ENCODE measurements at places on chromosomes 16 and 17.

- no peak for DNase-seq
These were observed 624 bp downstream of the G6PC3 start for GRCh38 chr17:44071198-44071520.

DNA sequence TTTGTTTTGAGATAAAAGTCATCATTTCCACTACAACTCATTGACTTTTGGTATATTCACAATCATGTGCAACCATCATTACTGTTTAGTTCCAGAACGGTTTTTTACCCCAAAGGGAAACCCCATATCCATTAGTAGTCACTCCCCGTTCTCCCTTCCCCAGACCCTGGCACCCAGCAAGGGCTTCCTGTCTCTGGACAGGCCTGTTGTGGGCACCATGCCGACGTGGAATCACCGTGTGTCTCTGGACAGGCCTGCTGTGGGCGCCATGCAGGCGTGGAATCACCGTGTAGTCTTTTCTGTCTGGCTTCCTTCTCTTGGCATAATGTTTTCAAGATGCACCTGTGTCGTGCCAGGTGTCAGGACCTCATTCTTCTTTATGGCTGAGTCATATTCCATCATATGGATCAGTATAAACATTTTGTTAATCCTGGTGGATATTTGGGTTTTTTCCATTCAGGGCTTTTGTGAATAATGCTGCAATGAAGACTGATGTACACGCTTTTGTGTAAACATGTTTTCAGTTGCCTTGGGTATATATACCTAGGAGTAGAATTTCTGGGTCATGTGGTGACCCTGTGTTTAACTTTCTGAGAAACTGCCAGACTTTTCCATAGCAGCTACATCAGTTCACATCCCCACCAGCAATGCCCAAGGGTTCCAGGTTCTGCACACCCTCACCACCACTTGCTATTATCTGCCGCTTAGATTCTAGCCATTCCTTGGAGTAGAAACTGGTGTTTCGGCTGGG is 19.1 kb downstream of the ENDOV start:
- DNase-seq, result no peak

DNA sequence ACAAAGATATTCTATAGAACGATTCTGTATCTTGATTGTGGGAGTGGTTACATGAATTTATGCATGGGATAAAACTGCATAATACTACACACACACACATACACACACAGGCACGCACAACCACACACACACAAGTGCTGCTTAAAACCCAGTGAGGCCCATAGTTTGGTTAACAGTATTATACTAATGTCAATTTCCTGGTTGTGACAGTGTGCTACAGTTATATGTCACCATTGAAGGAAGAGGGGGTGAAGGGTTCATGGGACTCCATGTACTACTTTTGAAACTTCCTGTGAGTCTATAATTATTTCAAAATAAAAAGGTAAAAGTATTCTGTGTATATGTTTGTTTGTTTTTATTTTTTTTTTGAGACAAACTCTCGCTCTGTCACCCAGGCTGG is 8.1 kb downstream of the ZC3H7A start:
- no peak for DNase-seq

GRCh38 chr16:3879887-3880564 is 487 bp downstream of the CREBBP start:
- DNase-seq, result no peak

DNA sequence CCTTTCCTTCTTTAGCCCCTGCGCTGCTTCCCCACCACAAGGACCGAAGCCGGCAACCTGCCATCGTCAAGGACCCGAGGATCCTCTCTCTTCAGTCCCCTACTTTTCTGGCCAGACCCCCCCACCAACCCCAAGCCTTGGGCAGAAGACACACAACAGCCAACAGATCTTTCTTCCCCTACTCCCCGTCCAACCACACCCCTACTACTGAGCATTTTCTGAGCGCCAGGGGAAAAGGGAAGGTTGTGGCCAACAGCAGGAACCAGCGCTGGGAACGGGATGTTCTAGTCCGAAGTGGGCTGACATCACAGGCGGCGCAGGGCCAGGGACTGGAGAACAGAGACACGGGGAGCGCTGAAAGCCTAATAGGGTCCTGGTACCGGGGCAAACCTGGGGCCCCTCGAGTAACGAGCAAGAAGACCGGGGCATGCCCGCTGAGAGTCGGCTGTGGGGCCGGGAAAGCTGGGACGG is 528 bp downstream of the PER1 start:
- DNase-seq, result no peak

DNA sequence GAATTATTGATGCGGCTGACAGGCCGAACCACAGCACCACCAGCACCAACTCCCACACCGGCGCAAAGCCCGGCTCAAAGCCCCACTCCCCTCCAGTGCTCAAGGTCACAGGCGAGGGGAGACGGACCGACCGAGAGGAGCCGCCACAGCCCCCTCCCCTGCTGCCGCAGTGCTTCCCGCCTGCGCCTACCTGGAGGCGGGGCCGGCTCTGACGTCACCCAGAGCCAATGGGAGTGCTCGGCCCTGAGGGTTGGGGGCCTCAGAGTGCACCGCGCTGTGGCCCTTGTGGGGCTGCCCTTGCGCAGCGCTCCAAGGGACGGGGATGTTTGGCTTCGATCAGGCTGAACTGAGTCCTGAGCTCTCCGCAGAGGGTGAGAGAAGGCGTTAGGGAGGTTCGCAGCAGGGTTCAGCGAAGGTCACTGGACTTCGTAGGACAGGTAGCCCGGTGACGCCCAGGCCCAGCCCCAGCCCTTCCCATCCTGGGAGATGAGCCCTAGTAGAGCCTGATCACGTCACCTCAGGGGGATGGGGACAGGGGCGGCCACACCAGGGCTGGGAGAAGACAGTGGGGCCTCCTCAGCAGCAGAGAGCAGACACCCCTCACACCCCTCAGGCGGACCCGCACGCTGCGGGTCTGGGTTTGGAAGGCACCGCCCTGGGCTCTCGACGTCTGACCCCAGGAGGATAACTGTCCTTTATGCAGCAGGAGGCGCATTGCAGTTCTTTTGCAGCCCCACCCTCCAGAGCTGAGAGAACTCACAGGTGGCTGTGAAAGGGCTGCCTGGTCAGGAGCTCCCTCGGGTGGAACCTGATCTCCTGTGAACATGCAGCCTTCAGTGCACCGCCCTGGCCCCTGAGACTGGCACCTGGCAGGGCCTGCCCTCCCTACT is 1.5 kb downstream of the NDRG4 start:
- DNase-seq, result peak; percentile 60

GRCh38 chr16:7755347-7755882 is 422.8 kb downstream of the RBFOX1 start:
- DNase-seq, result no peak

DNA sequence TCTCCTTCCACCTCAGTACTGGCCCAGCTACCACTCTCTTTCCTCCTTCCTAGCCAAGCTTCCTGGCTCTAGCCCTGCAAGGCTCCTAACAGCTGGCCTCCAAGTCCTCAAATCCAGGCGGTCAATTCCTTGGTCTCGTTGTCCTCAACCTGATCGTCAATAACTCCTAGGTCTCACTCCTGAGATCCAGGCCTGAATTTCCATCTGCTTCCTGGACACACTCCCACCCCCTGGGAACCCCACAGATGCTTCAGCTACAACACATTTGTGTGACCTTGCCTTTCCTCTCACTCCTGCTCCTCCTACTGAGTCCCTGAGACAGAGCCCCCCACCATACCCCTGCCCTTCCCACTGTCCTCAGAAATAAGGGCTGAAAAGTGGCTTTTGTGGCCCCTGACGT is 2.3 kb downstream of the ENKD1 start:
- DNase-seq, result no peak

DNA sequence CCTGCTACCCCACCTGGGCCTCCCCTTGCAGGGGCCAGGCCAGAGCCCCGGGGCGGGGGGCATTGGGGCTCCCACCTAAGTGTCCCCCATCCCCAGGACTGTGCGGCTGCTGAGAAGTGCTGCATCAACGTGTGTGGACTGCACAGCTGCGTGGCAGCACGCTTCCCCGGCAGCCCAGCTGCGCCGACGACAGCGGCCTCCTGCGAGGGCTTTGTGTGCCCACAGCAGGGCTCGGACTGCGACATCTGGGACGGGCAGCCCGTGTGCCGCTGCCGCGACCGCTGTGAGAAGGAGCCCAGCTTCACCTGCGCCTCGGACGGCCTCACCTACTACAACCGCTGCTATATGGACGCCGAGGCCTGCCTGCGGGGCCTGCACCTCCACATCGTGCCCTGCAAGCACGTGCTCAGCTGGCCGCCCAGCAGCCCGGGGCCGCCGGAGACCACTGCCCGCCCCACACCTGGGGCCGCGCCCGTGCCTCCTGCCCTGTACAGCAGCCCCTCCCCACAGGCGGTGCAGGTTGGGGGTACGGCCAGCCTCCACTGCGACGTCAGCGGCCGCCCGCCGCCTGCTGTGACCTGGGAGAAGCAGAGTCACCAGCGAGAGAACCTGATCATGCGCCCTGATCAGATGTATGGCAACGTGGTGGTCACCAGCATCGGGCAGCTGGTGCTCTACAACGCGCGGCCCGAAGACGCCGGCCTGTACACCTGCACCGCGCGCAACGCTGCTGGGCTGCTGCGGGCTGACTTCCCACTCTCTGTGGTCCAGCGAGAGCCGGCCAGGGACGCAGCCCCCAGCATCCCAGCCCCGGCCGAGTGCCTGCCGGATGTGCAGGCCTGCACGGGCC is 1.9 kb downstream of the WFIKKN1 start:
- DNase-seq, result no peak

GRCh38 chr16:1363501-1364041 is 11.8 kb downstream of the GNPTG start:
- peak; percentile 75 for DNase-seq

DNA sequence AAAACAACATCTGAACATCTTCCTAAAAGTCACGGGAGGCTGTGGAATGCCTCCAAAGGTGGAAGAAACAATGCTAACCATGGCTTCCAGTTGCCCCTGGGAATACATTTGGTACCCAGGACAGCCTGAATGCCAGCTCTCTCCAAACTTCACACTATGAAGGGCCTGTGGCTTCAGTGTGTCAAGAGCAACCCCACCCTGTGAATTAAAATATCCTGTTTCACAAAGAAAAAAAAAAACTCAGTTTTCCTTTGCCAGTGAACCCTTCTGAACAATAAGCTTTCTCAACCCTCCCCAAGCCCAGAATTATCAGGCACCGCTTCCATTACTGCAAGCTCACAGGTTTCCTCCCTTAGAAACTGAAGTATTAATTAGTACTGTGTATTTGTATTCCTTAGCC is 69.8 kb downstream of the SLC39A11 start:
- no peak for DNase-seq

DNA sequence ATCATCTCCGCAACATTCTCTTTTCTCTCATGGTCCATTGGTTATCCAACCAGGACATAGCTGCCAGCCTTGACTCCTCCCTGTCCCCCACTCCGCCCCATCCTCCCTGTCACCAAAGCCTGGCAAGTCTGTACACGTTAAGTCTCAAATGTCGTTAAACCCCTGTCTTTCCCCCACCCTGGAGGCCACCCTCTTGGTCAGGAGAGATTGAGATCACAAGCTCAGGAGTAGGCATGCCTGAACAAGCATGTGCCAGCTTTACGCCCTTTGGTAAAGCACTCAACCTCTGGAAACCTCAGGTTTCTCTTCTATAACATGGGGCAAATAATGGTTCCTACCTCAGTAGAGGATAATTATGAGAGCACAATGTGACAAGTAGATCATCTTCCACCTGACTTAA is 38.1 kb upstream of the CCL1 start:
- no peak for DNase-seq

- peak; percentile 84 for DNase-seq
These were observed 2.7 kb downstream of the NDUFAF8 start for GRCh38 chr17:81241648-81242420.

DNA sequence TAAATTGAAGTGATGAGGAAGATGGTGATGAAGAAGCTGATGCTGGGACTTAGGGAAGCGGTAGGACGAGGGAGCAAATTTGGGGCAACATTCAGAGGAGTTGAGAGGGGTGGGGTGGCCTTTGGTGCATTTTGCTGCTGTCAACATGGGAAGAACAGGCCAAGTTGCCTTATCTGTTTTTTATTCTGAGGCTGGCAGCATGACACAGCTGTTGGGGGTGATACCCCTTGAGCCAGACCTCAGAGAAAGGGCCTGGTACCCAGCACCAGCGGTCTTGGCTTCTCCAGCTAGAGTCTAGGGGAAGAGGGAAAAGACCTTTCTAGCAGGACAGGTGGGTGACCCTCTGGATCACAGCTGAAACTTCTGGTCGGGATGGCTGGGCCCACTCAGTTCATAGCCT is 4.6 kb downstream of the IGFBP4 start:
- no peak for DNase-seq

DNA sequence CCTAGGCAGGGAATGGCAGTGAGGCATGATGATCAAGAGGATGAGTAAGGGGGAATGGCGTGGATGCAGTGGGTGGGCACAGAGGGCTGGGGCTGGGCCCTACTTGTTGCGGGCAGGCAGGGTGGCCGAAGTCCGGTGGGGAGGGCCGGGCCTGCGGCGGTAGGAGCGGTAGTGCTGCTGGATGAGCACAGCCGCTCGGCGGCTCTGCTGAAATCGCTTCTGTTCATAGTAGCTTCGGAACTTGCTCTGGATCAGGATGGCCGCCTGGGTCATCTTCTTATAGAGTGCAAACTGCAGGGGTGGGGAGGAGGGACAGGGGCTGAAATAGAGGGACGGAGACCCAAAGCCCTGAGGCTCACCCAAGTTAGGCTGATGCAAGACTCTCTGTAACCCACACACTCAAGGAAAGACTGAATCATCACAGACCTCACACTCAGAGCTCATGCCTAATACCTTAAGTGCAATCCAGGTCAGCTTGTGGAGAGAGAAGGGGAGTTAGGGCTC is 1.5 kb upstream of the SPAG7 start:
- peak; percentile 77 for DNase-seq

- no peak for DNase-seq
These were observed 8.4 kb downstream of the CBX4 start for GRCh38 chr17:79830763-79831264.

GRCh38 chr17:80053102-80053501 is 16.7 kb downstream of the CCDC40 start:
- DNase-seq, result no peak

DNA sequence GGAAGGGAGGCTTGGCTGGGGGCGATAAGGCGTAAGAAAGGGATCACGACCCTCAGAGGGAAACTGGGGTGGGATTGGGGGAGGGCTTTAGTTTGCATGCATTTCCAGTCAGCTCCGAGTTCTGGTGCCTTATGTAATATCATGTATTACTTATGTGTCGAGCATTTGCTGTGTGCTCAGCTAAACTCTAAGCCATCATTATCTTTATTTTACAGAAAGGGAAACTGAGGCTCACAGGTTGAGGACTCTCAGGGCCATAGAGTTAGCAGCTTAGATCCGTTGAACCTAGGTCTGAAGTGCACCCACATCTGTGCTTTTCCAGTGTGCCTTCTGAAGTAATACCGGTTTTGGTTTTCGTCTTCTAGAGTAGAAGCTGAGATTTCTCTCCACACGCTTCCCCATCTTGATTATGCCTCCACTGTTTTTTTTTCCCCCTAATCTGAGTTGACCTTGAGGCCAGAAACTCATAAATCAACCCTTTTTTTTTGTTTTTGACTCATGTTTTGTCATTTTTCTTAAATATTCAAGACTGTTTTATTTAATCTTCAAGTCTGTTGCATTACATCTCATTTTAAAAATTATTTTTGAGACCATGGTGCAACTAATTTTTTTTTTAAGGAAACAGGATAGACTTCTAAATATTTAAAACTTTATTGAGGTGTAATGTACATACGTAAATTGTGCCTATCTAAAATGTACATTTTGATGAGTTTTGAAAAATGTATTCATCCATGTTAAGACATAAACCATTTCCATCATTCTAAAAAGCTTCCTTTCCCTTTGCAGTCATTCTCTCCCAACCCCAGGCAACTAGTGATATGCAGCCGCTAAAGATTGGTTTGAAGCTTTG is 741 bp downstream of the CYB5B start:
- DNase-seq, result no peak

Measured in activated naive CD4-positive, alpha-beta T cell treated with anti-CD3 and anti-CD28 coated beads, Interleukin-2, amount 50 U/mL, for 72 hours (primary cell).